ENCODE measurements at places on chromosomes 5 and 9. TPM values are rescaled to one million over a fixed set of nuclear protein-coding genes. Genes with fewer than 3 reads are reported as not detected.

UTP15 gene
- total RNA-seq: 19.7 TPM

ZCCHC7 gene
- total RNA-seq: 12.5 TPM

C9 gene
- not detected for total RNA-seq

IFNA16 gene
- total RNA-seq: not detected

IL33 gene
- 0.87 TPM for total RNA-seq

TSSK1B gene
- not detected for total RNA-seq

ANKRD55 gene
- total RNA-seq: not detected

SGCD gene
- 4.5 TPM for total RNA-seq

PTGDS gene
- total RNA-seq: 0.59 TPM

IFNA2 gene
- total RNA-seq: not detected

IRX1 gene
- not detected for total RNA-seq

NFIL3 gene
- 13.8 TPM for total RNA-seq

BASP1 gene
- 298 TPM for total RNA-seq

HOMER1 gene
- total RNA-seq: 7.0 TPM

FAM151B gene
- 1.8 TPM for total RNA-seq

BTNL3 gene
- not detected for total RNA-seq

EPB41L4B gene
- total RNA-seq: 10.4 TPM

SLC45A2 gene
- total RNA-seq: 0.05 TPM

FOXD4L6 gene
- total RNA-seq: not detected

SH3GL2 gene
- 0.09 TPM for total RNA-seq

GFPT2 gene
- 47.3 TPM for total RNA-seq

SHB gene
- total RNA-seq: 53.8 TPM

LCN9 gene
- not detected for total RNA-seq
